ENCODE measurements at places on chromosomes 13 and 19. TPM values are rescaled to one million over a fixed set of nuclear protein-coding genes. Genes with fewer than 3 reads are reported as not detected.

DNA sequence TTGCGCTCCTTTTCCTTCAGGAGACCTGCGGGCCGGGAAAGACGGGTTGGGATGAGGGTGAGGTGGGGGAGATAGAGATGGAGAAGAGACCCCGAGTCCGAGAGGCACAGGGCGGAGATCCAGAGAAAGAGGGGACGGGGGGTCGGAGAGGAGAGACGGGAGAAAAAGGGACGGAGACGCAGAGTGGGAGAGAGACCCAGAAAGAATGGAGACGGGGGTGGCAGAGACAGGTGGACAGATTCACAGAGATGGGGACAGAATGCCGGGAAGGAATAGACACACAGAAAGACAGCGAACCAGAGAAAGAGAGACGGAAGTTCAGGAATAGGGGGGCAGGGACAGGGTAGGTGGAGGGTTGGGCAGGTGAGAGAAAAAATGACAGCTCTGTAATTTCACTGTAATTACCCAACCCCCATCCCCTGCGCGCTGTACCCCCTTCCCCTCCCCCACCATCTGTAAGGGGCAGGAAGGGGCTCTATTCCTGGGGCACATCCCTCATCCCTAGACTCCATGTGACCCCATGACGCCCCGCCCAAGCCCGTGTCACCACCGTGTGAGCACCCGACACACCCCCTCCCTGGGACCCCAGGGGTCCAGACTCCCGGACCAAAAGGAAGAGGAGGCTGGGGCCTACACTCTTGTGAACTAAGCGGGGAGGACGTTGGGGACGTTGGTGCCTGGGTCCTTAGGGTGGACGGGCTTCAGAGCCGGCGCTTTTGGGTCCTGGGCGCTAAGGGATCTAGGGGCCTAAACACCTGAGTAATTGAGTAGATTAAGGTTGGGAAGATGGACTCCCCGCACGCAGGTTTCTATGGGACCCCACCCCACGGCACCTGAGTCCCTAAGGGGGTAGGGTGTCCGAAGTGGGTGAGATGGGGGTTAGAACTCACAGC lies 967 bp downstream of the DBP start:
- DNase-seq: no peak

Gene CEACAM6
- 5.0 TPM for total RNA-seq

GRCh38 chr13:31764556-31764955 lies 25.2 kb downstream of the RXFP2 start:
- no peak for DNase-seq

GRCh38 chr13:97348569-97349100 lies 85.3 kb upstream of the RAP2A start:
- no peak for DNase-seq

DNA sequence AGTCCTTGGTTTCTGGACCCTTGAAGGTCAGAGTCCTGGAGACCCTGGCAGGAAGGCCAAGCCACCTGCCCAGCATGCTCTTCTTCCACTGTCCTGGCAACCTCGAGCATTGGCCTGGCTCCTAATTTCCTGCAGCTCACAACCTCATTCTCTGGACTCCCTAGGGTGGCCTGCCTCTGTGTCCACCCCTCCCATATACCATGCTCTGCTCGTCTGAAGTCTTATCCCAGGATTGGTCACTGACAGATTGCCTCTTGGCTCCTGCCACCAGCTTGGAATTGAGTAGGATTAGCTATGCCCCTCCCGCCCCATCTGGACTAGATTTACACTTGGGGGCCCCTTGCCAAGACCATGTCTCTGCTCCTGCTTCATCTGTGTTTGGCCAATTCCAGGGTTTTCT lies 17.1 kb upstream of the WASF3 start:
- no peak for DNase-seq

Gene SHD
- total RNA-seq: 1.3 TPM

- no peak for DNase-seq
Measured at GRCh38 chr13:98842070-98842469, 89.6 kb upstream of the SLC15A1 start.
